ENCODE measurements at places on chromosomes 1 and 21. TPM values are rescaled to one million over a fixed set of nuclear protein-coding genes. Genes with fewer than 3 reads are reported as not detected.

Gene VHLL
- not detected for total RNA-seq

Gene CBS
- total RNA-seq = 39.3 TPM

Gene LAMC1
- total RNA-seq = 465 TPM

Gene SPATA45
- not detected for total RNA-seq

Gene NLRP3
- total RNA-seq = 2.6 TPM

Gene OR2AK2
- total RNA-seq = not detected

Gene COL24A1
- under 0.01 TPM for total RNA-seq

Gene TP53BP2
- 19.0 TPM for total RNA-seq
